Glutamatergic neuron (in vitro differentiated cells): ENCODE measurements at places on chromosomes 7 and 10.

GRCh38 chr7:71735961-71736556 is 604.1 kb downstream of the GALNT17 start:
- H3K4me1 ChIP-seq, result peaks cover 5% of the 10 kb centered on the region
- peak; percentile 83 for DNase-seq
- H3K27ac ChIP-seq, result no peak overlapping the region
- peaks cover 7% of the 10 kb centered on the region for H3K27me3 ChIP-seq
- no peak overlapping the region for H3K4me3 ChIP-seq
- H3K36me3 ChIP-seq, result no peaks in the 10 kb centered on the region

GRCh38 chr7:13155188-13155587 is 467.8 kb downstream of the ARL4A start:
- no peak overlapping the region for H3K4me3 ChIP-seq
- H3K27ac ChIP-seq, result no peak overlapping the region
- H3K4me1 ChIP-seq, result peaks cover 12% of the 10 kb centered on the region
- H3K36me3 ChIP-seq, result no peaks in the 10 kb centered on the region
- no peak for DNase-seq
- no peaks in the 10 kb centered on the region for H3K27me3 ChIP-seq

DNA sequence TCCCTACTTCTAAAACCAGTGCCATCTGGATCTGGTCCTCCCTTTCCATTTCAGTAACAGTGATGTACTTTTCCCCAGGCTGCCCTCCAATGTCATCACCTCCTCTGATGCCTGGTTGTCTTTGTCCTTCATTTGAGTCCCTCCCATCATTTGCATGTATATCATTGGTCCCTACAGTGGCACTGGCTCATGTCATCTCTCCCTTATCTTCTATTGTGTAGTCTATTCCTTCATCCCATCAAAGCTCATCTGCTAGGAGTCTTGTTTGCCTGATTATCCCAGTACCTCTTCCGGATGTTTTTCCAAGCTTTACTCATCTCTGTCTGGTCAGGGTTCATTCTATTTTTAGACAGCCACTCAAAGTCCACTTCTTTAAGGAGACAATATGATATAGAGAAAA is 292.9 kb upstream of the BMPER start:
- no peak overlapping the region for H3K27ac ChIP-seq
- H3K36me3 ChIP-seq, result peaks cover 1% of the 10 kb centered on the region
- no peaks in the 10 kb centered on the region for H3K27me3 ChIP-seq

DNA sequence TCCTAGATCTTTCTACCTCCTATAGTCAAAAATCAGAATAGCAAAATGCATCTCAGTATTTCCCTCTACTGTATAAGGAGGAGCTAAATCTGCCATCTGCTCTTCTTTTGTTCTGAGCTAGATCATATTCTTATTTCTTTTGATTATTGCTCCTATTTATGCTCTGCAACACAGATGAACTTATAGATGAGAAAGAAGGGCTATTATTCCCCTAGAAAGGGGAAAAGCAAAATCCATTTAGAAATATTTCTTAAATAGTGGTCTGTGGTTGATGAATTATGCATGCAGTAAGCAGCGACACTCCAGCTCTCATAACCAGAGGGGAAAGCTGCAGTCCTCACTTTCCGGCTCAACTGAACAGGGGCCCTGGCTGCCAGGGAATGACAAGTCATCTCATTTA is 207.3 kb upstream of the SORCS1 start:
- no peaks in the 10 kb centered on the region for H3K36me3 ChIP-seq
- DNase-seq, result peak; percentile 17

DNA sequence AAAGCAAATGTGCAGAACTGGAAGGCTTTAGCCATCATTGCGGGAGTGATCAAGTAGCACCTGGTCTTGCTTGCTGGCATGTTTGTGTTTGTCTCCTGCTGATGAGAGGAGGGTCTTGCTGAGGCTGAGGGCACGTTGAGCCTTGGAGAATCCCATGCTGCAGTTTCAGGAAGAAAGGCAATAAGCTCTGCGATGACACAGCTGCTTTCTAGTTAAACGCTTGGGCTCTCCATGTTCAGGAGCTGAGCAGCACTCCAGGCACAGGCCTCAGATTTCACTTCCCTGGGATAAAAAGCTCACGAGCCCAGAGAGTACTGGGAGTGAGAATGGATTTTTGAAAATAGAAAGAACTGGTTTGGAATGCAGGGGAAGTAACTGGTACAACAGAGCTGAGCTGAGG is 100.8 kb downstream of the LRRC18 start:
- peaks cover 2% of the 10 kb centered on the region for H3K27me3 ChIP-seq
- no peaks in the 10 kb centered on the region for H3K36me3 ChIP-seq
- H3K4me3 ChIP-seq, result no peak overlapping the region
- no peak overlapping the region for H3K27ac ChIP-seq

- H3K36me3 ChIP-seq, result no peaks in the 10 kb centered on the region
- no peak for DNase-seq
- peak overlapping the region; percentile 36 for H3K4me3 ChIP-seq
These were observed 106.2 kb downstream of the REEP3 start for GRCh38 chr10:63627396-63627795.

GRCh38 chr7:157618091-157618726 is 281.4 kb downstream of the DNAJB6 start:
- peaks cover 11% of the 10 kb centered on the region for H3K36me3 ChIP-seq
- no peak overlapping the region for H3K4me3 ChIP-seq
- H3K27ac ChIP-seq, result no peak overlapping the region
- H3K27me3 ChIP-seq, result peaks cover 10% of the 10 kb centered on the region
- no peak for DNase-seq

DNA sequence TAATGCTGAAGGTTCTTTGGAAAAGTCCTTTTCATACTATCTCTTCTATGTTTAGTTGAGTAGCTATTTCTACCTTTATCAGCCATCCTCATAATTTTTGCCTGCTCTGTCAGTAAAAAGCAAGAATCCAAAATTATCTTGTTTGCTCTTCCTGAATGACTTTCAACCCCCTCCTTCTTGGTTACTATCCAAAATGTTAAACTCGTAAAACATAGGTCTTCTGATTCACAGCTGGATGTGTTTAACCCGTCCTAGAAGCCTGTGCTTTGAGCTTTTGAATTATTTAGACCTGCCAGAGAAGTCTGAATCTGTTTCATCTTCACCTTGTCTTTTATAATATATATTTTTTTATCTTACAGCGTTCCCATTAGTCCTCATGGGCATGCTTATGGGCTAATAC is 136.4 kb upstream of the MDFIC start:
- no peaks in the 10 kb centered on the region for H3K4me1 ChIP-seq
- H3K27me3 ChIP-seq, result no peaks in the 10 kb centered on the region
- H3K36me3 ChIP-seq, result no peaks in the 10 kb centered on the region
- no peak overlapping the region for H3K27ac ChIP-seq
- DNase-seq, result no peak
- no peak overlapping the region for H3K4me3 ChIP-seq

DNA sequence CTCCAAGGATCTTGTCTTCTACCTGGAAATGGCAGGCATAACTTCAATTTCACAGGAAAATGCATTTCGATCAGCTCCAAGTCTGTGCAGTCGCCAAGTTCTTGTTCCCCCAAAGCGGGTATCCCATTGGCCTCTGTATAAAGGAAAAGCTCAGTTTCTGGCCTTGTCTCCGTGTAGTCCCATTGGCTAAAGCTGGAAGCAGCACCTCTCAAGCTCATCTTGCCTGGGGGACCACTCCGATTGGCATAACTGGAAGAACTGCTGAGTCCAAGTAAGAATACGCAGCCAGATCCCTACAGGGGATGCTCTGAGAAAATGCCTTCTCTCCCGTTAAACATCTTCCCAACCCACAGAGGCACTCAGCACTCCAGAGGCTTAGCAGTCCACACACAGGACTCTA is 205.2 kb downstream of the GFRA1 start:
- H3K4me1 ChIP-seq, result peaks cover 40% of the 10 kb centered on the region
- H3K27ac ChIP-seq, result peak overlapping the region; percentile 43
- DNase-seq, result no peak
- H3K4me3 ChIP-seq, result no peak overlapping the region

DNA sequence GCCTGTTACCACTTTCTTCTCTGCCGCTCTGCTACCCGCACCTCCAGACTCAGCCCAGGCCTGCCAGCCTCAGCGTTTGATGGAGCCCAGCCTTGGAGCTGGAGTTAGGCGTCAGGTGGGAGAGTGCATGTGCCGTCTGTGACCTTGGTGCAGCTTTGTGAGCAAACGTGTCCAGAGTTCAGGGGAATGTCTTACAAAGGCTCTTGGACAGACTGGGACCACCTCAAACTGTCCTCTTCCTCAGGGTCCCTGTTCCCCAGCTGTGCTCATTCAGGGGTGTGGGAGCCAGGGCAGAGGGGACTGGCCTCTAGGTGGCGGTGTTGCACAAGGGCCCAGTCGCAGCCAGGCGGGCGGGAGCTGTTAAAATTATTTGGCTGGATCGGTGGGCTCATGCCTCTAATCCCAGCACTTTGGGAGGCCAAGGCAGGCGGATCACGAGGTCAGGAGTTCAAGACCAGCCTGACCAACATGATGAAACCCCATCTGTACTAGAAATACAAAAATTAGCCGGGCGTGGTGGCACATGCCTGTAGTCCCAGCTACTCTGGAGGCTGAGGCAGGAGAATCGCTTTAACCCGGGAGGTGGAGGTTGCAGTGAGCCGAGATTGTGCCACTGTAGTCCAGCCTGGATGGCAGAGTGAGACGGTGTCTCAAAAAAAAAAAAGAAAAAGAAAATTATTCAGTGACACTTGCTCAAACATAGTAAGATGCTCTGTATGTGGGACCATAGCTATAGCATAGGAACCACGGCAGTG is 89.2 kb downstream of the ADCY1 start:
- H3K36me3 ChIP-seq, result peaks cover 5% of the 10 kb centered on the region
- no peak overlapping the region for H3K4me3 ChIP-seq
- DNase-seq, result no peak

DNA sequence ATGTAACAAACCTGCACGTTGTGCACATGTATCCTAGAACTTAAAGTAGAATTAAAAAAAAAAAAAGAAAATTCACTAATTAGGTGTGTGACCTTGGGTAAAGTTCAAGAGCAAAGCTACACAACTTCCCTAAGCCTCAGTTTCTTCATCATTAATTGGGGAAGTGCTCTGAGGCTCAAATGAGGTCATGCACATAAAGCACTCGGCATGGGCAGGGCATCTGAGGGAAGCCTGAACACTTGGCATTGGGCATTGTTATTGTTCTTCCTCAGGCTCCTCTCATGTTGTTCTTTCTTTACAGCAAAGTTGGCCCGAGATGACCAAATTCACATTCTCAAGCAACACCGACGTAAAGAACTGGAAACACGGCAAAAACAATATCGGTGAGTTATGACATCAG is 21.5 kb downstream of the ALOX5 start:
- peaks cover 2% of the 10 kb centered on the region for H3K36me3 ChIP-seq
- H3K27me3 ChIP-seq, result peaks cover 3% of the 10 kb centered on the region
- DNase-seq, result no peak
- H3K27ac ChIP-seq, result no peak overlapping the region
- H3K4me3 ChIP-seq, result no peak overlapping the region

DNA sequence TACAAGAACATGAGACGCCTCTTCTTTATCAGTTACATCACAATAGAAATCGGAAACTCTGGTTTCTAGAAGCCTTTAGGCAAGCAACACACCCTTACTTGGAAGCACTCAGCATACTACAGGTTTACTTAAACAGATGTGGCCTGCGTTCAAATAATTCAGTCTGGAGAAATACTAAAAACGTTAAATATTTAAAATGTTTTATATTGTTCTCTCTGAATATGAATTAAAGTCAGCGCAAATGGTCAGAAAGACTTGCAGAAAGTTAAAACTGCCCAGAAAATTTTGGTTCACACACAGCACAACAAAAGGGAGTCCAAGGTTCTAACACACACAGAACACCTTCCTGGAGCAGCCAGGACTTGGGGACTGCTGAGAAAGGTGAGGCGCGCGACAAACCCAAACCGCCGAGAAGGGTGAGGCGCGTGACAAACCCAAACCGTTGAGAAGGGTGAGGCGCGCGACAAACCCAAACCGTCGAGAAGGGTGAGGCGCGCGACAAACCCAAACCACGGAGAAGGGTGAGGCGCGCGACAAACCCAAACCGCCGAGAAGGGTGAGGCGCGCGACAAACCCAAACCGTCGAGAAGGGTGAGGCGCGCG is 25.8 kb downstream of the ESYT2 start:
- peaks cover 11% of the 10 kb centered on the region for H3K36me3 ChIP-seq
- no peak for DNase-seq
- peaks cover 6% of the 10 kb centered on the region for H3K4me1 ChIP-seq
- peaks cover 3% of the 10 kb centered on the region for H3K27me3 ChIP-seq
- no peak overlapping the region for H3K27ac ChIP-seq

DNA sequence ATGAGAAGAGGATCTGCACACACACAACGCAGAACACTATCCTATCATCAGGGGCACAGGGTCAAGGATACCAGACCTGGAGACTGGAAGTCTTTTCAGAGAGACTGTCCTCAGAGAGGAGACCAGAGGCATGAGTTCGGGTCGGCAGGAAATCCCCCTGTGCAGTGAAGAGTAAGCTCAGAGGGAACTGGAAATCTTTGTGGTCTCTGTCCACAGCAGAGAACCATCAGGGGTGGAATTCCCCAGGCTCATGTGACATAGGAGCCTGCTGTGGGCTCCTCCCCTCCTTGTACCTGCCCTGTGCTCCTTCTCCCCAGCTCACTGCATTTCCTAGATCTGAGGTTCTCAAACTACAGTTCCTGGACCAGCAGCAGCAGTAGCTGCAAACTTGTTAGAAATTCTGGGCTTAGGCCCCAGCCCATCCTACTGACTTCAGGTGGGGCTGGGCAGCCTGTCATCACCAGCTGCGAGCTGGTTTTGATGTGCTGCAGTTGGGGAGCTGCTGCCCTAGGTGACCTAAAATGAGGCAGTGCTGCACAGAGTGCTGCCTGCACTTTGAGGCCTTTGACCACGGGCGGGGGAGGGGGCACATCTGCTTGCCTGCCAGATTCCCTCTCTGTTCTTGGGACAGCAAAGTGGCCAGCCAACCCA is 2.4 kb downstream of the ZMIZ2 start:
- H3K27me3 ChIP-seq, result peaks cover 9% of the 10 kb centered on the region
- peak overlapping the region; percentile 93 for H3K4me3 ChIP-seq
- peak overlapping the region; percentile 82 for H3K27ac ChIP-seq
- peak; percentile 55 for DNase-seq
- peaks cover 28% of the 10 kb centered on the region for H3K4me1 ChIP-seq
- peaks cover 6% of the 10 kb centered on the region for H3K36me3 ChIP-seq

GRCh38 chr7:22561895-22562593 is 62.1 kb upstream of the STEAP1B start:
- H3K27ac ChIP-seq, result no peak overlapping the region
- H3K4me3 ChIP-seq, result no peak overlapping the region
- H3K27me3 ChIP-seq, result peaks cover 8% of the 10 kb centered on the region
- no peak for DNase-seq
- no peaks in the 10 kb centered on the region for H3K36me3 ChIP-seq
